ENCODE measurements at places on chromosomes 7 and 10.

- DNase-seq = no peak
These were observed 8.9 kb upstream of the MICALL2 start for GRCh38 chr7:1468203-1468602.

DNA sequence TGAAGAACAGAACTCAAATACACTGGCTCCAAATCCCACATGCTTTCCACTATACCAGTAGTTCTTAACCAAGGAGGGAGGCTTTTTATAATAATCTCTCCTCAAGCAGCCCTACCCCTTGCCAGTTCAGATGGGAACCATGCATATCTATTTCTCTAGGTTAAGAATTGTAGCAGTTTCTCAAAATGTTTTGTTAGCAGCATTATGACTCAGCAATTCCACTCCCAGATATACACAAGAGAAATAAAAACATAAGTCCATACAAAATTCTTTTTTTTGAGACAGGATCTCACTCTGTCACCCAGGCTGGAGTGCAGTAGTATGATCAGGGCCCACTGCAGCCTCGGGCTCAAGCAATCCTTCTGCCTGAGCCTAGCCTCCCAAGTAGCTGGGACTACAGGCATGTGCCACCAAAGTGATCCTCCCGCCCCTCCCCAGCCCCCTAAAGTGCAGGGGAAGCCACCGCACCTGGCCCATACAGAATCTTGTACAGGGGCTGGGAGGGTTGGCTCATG, 18.1 kb downstream of the YWHAG start:
- no peak for DNase-seq

DNA sequence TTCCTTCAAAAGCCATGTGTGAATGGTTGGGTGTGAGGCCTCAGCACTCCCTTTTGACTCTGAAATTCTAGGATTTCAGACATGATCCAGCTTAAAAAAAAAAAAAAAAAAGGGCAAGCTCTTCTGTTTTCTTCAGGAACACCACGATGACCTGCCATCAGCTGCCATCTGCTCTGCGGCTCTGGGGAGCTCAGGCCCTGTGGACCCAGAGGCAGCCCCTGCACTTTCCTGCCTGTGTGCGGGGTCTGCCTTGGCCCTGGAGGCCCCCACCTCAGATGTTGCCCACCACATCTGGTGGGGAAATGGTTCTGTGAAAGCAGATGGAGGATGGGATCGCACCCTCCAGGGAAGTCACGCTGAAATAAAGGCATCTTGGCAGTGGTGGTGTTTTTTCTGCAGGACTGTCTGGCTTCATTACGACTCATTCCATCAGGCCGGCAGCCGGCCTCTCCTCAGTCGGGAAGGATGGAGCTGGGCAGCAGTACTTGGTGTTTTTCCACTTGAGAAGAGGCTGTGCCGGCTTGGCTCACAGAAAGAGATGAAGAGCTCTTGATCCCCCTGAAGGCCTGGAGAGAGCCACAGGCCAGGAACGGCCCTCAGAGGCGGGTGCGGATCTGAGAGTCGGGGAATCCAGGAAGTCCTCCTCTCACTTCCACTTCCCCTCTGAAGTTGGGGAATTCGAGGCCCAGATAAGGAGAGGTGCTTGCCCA, 66.1 kb upstream of the AQP1 start:
- no peak for DNase-seq

GRCh38 chr7:134196439-134196838, 69.3 kb downstream of the LRGUK start:
- no peak for DNase-seq

DNA sequence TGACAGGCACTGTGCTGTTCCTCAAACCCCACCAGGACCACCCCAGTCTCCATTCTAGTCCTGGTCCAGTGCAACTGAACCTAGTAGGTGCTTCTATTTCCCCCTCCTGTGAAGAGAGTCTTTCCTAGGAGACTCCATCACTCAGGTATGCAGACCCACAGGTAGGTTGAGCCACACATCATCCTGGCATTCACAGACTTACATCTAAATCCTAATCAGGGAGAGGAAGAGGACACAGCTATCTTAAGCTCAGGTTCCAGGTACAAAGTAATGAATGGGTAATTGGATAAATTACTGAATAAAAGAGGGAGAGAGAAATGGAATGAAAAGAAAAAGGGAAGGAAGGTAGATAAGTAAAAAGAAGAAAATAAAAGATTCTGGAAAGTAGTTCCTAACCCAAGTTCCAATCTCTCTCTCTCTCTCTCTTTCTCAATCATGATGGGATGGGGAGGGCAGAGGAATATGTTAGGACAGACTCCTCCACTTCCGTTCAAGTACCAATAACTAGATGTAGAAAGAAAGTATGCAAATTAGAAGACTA, 139.8 kb upstream of the NAMPT start:
- DNase-seq = no peak

DNA sequence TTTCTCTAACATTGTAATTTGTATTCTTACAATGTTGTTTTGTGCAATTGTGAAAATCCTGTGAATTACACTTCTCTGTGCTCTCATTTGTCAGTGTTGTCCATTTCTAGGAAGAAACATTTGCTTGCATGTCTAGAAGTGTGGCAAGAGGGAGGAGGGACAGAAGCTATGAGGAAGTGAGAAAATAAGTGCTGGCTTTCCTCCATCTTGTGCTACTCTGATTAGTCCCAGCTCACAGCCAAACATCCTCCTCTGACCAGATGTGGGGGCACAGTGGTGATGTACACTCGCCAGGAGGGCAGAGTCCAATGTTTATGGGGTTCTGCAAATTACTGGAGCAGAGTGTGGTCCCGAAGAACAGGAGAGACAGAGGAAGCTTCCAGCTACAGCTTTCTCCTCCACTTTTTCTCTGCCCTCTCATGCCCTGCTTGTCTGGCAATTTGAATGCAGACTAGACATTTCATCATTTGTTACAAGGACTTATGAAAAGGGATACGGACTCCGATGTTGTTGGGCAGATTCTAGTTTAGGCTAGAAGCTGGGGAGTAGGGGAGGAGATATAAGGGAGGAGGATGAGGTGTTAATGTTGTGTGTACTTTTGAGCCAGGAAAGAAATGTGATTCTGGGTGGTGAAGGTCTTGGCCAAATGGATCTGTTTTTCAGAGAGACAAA, 131.0 kb upstream of the C1GALT1 start:
- no peak for DNase-seq

DNA sequence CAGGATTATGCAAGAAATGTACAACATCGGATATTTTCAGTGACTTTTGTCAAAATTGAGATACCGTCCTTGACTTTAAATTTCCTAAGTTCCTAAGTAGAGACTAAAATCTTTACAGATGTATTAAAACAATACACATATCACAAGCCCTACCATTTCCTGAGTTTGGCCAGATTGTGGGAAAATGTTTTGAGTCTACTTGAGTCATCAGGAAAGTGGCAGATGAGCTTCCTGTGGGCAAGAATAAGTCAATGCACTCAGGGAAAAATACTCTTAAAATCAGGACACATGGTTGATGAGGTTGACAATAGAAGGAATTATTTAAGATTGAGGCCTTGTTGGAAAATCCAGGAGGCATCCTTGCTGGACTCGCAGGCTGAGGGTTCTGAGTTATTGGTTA, 162.5 kb downstream of the SNX10 start:
- no peak for DNase-seq

GRCh38 chr7:117682681-117683385, 190.4 kb downstream of the CTTNBP2 start:
- no peak for DNase-seq

DNA sequence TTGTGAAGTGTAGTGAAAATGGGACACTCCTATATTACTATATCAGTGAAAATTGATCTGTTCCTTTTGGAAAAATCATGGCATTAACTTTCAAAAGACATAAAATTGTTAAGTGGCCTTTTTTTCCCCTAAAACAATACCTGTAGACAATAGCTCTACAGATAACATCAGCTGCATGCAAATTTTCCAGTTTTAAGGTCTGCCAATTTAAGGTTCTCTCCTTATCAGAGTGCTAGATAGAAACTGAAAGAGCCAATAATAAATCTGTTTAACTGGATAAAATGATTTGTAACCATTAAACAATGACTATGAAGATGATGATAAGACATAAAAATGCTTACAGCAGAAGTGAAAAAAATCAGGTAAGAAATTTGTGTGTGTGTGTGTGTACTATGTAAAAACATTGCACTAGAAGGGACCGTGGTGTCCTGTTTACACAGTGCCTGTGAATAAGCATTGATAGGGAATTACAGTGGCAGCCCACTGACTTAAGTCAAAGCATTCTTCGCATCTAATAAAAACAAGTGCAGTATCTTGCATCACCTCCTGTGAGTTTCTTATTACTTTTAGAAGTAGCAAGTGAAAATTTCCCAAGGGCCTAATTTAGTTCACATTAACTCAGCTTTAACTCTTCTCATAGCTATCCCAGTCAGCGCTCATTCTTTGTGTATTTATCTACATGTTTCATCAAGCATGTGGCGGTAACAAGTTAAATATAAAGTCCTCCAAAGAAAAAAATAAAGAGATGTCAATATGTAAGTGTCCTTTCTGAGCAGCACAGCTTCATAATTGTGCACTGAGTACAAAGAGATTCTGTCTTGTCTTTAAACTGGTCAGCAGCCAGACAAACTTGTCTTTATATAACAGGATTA, 261.9 kb downstream of the ARL4A start:
- no peak for DNase-seq

DNA sequence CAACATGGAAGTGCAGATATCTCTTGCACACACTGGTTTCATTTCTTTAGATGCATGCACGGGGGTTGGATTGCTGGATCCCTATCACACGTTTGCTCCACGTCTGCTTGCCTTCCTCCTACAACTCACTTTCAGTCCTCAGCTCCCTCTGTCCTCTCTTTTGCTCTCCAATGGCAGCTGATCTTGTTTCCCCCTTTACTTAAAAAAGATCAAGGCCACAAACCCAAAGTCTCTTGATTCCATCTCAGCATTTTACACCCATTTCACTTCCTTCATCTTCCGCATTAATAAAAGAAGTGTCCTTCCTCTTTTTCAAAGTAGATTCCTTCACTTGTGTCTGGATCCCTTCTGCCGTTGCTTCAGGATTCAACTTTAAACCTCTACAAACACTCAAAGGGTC, 245.2 kb downstream of the DOCK4 start:
- DNase-seq = no peak

- DNase-seq = peak; percentile 63
These were observed 2.8 kb downstream of the RBM17 start for GRCh38 chr10:6091630-6092029.

GRCh38 chr7:121505021-121505420, 108.9 kb upstream of the FAM3C start:
- DNase-seq = no peak

GRCh38 chr10:43362191-43362839, 9.1 kb upstream of the FXYD4 start:
- DNase-seq = peak; percentile 99

- DNase-seq = no peak
These were observed 770.8 kb upstream of the MBL2 start for GRCh38 chr10:53543410-53543809.

DNA sequence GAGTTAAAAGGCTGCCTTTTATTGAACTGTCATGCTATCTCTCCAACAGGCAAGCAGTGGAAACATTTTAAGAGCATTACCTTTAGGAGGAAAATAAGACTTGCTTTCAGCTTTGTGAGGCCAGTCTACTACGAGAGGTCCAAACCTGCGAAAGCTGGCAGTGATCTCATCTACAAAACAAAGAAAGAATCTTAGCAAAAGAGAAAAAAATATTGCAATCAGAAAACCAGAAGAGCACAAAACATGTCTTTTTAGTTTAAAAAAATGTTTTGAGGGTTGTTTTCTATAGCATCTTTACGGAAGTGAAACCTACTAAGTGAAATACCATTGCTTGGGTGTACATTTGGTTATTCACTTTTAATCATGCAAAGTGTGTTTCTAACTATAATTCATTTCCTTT, 147.9 kb downstream of the CPEB3 start:
- no peak for DNase-seq

GRCh38 chr7:142108728-142109505, 2.6 kb upstream of the MGAM2 start:
- DNase-seq = no peak

DNA sequence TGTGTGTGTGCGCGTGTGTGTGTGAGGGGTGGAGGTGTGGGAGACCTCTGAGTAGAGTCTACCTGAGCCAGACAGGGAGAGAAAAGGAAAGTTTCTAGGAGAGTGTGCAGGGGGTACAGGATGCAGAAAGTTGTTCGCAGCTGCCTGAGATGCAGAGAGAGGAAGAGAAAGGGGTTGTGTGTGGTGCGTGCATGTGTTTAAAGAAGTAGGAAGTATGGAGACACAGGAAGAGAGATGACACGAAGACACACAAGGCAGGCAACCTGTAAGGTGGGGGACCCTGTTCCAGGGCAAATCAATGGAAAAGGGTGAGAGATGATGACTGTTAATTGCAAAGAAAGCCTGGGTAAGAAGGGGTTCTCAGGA, 52.2 kb downstream of the C10orf105 start:
- DNase-seq = peak; percentile 39

DNA sequence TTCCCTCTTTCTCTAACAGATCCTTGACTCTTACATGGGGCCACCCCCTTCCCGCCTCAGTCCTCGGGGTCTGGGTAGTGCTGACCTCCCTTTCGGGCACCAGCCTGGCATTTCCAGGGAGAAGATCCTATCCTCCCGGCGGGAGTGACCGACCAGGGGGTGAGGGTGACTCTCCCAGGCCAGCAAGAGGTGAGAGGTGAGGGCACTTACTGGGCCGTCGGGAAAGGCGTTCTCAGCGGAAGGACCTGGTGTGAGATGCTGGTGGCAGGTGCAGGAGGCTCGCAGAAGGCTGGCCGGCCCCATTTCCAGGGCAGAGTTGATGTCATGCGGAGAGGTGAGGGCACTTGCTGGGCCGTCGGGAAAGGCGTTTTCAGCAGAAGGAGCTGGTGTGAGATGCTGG, 4.2 kb upstream of the FOXL3 start:
- no peak for DNase-seq

- no peak for DNase-seq
These were observed 13.6 kb downstream of the EIF4EBP2 start for GRCh38 chr10:70417568-70417967.

DNA sequence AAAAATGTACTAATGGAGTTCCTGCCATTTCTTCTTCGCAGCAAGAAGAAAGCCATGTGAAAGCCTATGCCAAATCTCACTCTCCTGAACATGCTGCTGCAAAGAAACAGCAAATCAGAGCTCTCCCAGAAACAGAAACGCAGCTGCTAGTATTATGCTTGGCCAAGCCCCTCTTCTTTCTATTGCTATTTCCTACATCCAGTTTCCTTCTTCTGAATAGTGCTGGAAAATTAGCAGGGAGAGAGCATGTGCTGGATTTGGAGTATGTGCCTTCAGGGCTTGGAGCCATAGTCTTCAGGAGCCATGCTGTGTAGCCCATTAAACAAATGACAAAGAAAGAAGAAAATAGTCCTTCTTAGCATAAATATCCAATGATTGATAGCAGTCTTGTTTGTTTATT, 852.0 kb upstream of the PHF14 start:
- no peak for DNase-seq

DNA sequence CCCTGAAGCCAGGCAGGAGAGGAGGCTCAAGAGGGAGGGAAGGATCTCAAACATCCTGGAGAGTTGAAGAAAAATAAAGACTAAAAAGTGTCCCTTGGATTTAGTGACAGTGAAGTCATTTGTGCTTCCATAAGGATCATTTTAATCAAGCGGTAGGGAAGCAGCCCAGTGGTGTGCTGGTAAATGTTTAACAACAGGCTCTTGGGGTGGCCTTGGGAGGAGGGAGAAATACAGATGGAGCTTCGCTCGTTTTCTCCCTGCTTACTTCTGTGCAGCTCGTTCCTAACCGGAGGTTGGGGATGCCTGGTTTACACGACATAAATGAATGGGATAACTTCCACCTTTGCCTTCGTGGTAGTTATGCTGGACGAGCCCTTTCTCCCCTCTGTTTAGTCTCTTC, 140.0 kb downstream of the CAMK1D start:
- DNase-seq = no peak
